ENCODE measurements at places on chromosomes 12 and 14. TPM values are rescaled to one million over a fixed set of nuclear protein-coding genes. Genes with fewer than 3 reads are reported as not detected.

Gene PPP4R4
- total RNA-seq: 4.2 TPM

Gene TAPBPL
- 24.4 TPM for total RNA-seq

Gene RNASE1
- total RNA-seq: 0.40 TPM

DNA sequence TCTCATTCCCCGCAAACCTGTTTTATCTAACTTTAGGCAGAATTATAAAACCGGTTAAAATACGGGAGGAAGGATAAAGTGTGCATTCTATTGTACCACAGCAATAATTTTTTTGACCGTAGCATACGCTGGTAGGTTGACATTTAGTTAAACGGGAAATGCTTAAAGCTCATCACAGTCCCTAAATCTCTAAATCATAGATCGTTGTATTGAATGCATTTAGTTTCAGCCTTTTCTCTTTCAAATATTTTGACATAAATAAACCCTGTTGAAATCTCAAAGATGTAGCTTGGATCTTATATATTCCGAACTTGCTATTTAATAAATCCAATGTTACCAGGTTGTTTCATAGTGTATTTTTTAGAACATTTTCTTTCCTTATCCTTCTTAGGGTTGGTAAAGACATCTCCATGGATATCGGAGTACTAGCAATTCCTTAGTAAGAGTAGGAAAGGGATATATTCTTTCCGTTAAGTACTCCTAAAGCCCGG lies 798 bp downstream of the CLEC2B start:
- no peak for DNase-seq

DNA sequence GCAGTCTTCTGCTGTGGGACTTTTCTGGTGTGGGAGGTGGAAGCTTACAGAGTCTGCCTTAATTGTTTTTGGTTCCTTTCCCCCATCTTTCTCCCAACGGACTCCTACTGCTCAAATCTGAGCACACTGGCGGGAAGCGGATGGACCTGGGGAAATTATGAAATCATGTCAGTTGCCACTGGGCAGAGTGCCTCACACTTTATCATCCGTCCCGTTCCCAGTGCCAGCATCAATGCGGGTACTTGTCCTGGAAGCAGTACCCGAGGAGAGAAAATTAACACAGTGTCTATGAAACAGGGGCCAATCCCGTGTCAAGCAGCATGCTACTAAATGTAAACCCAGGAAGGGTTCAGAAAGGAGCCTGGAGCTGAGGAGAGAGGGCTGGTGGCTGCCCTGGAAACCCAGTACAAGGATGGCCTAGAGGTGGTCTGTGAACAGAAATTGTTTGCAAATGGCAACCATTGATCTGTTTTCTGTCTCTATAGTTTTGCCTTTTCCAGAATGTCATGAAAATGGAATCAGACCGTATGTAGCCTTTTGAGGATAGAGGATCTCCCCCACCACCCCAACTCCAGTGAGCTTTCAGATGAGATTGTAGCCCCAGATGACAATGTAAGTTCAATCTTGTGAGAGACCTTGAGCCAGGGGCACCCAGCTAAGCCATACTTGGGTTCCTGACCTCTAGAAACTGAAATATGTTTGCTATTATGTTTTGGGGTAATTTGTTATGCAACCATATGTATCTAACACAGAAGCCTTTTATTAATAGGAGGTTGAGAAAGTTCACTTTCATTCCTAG lies 908 bp upstream of the CDKL1 start:
- no peak for DNase-seq

- DNase-seq: no peak
These were observed 13.3 kb upstream of the EIF4B start for GRCh38 chr12:52992699-52993557.

DNA sequence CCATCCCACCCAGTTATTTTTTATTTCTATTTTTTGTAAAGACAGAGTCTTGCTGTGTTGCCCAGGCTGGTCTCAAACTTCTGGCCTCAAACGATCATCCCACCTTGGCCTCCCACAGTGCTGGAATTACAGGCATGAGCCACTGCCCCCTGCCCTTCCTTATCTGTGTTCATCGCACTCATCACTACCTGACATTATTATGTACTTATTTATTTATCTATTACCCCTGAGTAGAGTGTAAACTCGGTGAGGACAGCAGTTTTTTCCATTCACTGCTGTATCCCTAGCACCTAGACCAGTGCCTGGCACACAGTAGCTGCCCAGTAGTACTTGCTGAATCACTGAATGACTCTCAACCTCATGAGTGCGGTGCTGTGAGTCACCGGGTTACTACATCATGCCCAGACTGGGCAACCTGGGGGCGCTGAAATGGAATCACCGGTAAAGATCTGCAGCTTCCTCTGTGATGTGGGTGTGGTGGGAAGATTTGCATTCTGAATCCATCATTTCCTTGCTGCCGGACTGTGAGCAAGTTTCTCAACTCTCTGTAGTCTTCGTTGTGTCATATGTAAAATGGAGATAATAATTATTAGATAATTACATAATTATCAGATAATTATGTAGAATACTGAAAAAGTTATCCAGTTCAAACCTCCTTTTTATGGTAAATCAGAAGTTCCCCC lies 81.9 kb upstream of the USP44 start:
- no peak for DNase-seq

DNA sequence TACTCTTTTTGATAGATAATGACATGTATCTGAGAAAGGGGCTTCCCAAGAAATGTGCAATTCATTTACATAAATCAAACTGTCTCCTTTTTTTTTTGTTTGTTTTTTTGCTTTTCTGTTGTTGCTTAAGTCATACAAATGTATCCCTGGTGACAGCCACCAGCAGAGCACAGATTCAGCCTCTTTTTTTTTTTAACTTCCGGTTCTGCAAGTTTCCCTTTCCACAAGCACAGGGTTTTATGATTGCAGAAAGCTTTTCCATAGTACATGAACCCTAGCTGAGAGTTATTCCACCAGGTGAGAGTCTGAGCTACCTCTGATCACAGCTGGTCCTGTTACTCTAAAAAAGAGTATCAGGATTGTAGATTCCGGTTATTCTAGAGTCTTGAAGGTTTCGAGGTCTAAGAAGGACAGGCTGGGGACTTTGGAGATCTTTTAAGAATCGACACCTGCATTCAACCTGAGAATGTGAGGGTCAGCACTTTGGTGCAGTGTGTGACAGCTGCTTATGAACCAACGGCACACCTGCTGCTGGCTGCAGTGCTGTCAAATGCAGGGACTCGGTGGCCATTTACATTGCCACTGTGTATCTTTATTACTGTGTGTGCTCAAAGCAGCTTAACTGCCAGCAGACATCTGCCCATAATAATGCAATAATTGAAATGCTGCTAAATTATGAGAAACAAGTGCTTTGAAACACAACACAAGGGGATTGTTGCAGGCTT lies 551.7 kb downstream of the NRXN3 start:
- no peak for DNase-seq

All from activated T-cell treated with anti-CD3 and anti-CD28 coated beads, Interleukin-2, amount 50 U/mL, for 4 hours (primary cell).